ENCODE measurements at places on chromosomes 13 and 19.

GRCh38 chr13:90205081-90205480, 1142.4 kb upstream of the MIR17HG start:
- DNase-seq, result no peak

DNA sequence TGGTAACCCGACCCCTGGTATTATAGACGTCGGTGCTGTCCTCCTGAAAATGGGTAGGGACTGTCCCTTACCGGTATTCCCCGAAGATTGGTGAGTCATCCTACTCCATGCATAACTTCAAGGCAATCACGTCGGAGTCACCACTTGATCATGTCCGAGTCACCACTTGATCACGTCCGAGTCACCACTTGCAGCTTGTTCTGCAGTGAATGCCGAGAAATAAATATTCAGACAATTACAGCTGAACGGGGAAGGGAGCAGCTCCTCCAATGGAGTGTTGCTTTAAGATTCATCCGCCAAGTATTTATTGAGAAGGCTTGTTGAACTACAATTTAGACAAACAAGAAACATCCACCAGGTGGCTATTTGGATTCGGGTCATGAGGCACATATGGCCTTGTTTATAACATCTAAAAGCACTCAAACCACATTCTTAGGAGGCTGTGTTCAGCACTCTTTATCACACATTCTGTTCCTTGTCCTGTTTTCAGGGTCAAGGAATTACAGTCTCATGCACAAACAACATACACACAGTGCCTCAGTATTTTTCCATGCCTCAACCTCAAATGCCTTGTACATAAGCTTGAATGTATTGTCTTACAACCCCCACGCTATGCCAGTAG, 43.1 kb downstream of the ZNF726 start:
- DNase-seq, result no peak

DNA sequence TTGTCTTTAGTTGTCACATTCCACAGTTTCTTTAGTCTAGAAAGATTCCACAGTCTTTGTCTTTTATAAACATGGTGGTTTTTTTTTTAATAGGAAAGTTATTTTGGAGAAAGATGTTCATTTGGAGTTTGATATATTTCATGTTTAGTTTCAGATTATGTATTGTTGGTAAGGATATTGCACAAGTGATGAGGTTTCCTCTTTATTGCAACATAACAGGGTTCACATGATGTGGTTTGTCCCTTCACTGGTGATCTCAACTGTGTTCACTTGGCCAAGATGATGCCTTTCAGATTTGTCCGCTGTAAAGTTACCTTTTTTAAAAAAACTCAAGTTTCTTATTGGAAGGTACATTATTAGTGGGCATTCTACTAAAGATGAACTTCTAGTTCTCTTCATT, 3.2 kb downstream of the ZNF230 start:
- no peak for DNase-seq

DNA sequence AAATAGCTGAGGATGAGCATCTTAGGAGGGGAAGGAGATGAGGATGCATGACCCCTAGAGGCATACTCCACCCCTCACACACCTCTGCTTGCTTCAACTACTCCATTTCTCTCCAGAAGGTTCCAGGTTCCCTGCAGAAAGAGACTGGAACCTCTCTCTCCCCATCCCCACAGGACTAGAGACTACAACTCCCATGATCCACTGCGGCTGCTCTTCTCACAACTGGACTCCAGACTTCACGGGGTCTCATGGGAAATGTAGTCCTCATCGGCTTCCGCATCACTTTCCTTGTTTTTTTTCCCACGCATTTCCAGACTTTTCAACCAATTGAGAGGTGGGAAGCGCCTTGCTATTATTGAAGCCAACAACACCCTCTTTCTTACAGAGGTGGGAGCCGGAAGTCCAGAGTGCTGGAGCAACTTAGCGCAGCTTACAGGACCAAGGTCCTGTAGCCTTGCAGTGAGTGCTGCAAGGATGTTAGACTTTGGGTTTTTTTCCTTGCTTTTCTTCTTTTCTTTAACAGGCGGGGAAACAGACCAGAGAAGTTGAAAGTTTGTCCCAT, 13.9 kb upstream of the CACNG6 start:
- DNase-seq, result peak; percentile 78

DNA sequence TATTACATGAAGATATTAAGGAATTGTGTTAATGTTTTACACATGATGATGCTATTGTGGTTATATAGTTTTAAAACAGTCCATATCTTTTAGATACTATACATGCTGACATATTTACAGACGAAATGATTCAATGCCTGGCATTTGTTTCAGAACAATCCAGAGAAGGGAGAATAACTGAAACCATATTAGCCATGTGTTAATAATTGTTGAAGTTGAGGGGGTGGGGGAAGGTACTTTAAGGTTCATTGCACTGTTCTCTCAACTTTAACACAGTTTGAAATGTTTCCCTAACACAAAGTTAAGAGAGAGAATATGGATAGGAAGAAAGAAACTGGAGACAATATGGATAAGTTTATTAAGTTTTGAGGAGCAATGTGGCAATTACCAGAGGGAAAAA, 5.8 kb downstream of the CRYL1 start:
- DNase-seq, result no peak

DNA sequence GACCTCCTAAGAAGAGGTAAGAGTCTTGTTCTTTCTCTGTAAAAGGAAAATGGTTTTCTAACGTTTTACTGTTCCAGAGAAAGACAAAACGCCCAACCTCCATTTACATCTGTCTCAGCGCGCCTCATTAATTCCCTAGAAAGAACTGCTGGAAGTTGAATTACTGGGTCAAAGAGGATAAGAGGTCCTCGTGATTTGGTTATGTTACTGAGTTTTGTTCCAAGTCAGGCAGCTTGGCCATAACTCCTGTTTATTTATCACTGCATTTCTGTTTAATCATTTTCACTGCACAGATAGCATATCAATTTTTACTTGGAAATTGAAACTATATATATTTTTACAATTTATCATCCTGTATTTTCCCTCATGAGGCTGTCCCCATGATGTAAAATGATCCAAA, 112.9 kb upstream of the PEG3 start:
- no peak for DNase-seq

GRCh38 chr13:58704953-58705352, 1073.4 kb downstream of the PCDH17 start:
- DNase-seq, result no peak

- DNase-seq, result no peak
These were observed 309.8 kb downstream of the COG6 start for GRCh38 chr13:39965309-39965708.

- no peak for DNase-seq
These were observed 15.5 kb upstream of the CABP5 start for GRCh38 chr19:48059331-48059730.

DNA sequence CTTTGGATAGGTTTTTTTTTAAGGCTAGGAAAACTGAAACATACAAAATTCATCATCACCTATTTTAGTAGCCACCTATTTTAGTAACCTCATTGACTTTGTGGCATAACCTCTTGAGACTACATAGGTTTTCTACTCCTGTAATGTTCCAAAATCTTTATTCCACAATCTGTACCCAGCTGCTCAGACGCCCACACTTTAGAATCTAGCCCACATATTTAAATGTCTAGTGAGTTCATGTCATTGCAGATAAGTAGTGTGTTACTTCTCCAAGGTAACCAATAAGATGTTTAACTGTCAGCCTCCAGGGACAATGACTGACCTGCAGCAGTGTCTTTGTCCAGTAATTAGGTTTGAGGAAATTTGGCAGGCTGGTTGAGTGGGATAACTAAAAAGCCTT, 330.2 kb downstream of the MZT1 start:
- no peak for DNase-seq

DNA sequence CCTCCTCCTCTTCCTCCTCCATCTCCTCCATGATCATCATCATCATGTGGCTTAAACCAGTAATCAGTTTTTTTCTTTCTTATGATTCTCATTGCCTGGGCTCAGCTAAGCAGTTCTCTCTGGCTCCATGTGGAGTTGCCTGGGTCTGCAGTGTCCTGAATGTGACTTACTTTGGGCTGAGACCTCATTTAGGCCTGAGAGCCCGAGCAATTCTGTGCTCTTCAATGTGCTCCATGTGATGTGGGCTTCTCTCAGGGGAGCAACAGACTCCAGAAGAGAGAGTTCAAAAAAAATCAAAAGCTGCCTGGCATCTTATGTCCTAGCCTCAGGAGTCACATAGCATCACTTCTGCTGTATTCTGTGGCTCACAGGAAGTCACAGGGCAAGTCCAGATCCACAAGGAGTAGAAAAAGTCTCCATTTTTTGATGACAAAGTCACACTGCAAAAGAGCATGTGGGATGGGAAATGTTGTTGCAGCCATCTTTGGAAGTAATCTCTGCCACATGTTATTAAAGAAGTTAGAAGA, 128.7 kb downstream of the MAB21L1 start:
- no peak for DNase-seq

DNA sequence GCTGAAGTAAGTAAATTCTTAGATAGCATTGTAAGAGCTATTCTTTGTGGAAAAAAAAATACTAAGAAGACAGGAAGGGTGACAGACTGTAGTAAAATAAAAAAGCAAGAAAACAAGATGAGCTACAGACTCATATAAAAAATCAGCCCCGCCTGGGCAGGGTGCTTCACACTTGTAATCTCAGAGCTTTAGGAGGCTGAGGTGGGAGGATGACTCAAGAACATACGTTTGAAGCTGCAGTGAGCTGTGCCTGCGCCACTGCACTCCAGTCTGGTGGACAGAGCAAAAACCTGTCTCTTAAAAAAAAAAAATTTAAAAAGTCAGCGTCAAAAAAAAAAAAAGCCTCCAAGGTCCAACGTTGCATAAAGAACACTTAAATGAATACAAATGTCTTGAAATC, 102.1 kb downstream of the VWA8 start:
- no peak for DNase-seq

GRCh38 chr13:51681037-51681678, 96.9 kb downstream of the WDFY2 start:
- no peak for DNase-seq

DNA sequence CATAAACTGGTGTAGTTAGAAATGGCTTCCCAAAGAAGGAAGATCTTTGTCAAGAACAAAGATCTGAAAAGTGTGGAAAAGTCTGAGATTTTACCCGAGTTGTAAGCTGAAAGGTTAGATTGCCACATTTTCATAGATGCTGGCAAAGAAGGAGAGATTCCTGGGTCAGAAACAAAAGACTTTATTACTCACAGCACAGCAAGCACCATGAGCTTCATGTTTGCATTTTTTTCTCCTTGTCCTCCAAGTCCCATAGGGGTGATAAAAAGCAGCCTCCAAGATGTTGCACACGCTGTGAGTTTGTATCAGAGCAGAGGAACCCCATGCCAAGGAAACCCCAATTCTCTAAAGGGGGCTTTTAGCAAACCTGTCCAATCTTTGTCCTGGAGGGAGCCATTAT, 29.3 kb downstream of the MZT1 start:
- DNase-seq, result no peak

GRCh38 chr13:21043898-21044297, 17.5 kb downstream of the LATS2 start:
- no peak for DNase-seq

- DNase-seq, result no peak
These were observed 38.0 kb downstream of the ADGRE1 start for GRCh38 chr19:6925386-6925785.

GRCh38 chr19:5079071-5079774, 110.3 kb downstream of the KDM4B start:
- DNase-seq, result no peak

GRCh38 chr19:42660353-42660752, 65.6 kb upstream of the CEACAM8 start:
- no peak for DNase-seq

DNA sequence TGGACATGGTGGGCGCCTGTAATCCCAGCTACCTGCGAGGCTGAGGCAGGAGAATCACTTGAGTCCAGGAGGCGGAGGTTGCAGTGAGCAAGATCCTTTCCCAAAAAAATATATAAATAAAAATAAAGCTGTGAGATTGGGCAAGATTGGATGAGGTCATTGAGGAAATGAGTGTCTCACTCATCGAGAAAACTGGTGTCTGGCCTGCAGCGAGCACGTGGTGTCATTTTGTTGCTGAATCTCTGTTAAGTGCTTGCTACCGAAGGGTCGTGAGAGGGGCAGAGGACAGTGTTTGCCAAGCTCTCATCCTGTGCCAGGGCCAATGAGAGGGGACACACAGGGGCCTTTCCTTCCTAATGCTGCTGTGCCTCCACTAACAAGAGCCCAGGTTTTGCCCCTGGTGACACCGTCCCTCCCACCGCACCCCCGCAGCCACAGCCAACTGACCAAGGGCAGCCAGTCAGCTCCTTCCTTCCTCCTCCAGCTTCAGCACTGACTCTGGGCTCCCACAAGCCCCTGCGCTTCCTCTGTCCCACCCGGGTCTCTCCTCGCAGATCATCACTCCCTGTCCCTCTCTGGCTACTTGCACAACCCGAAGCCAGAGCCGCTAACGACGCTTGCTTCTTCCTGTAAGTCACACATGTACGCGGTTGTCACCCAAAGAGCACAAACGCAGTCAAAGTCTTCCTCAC, 3.2 kb downstream of the POLD1 start:
- no peak for DNase-seq

DNA sequence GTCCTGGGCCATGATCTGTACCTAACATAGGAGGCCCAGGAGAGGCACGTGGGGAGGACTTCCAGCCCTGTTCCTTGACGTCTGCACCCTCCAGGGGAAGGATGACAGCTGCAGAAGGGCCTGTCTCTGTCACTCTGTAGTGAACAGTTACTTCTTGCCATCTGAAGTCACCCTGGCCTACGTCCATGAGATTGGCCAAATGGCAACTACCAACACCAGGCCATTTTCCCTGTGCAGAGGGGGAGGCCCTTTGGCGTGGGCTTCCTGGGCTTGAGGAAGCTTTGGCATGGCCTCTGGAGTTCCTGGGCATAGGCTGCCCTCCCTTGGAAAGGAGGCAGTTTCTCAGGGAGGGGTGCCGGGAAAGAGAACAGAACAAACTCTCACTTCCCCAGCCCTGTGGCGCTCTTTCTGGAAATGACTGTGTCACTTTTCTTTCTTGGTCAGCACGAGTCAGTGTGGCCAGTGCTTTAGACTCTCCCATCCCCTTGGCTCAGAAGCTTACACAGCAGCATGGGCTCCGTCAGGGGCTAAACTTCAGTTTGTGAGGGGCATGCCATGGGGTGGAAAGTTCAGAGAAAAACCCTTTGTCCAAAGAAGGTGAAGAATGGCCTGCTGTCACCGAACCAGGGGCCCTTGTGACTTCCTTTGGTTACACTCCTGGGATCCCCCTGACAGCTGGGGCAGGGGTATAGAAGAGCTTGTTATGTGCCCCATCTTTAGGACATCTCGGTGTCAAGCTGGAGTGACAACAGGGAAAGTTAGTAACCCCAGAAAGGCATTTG, 5.3 kb downstream of the CARM1 start:
- peak; percentile 41 for DNase-seq

Measured in tibial artery (tissue), 4 donors.